ENCODE measurements at places on chromosomes 12 and 14.

DNA sequence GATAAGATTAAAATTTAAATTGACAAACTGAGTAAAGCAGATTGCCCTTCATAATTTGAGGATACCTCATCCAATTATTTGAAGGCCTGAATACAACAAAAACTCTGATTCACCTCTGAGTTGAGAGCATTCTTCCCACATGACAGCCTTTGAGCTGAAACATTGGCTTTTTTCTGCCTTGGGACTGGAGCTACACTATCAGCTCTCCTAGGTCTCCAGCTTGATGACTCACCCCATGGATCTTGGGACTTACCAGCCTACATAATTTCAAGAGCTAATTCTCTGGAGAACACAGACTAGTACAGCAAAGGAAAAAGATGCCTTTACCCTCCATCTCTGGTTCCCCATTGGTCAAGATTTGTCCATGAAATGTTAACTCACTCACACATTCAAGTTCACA lies 555.1 kb downstream of the FOXG1 start:
- DNase-seq = no peak

GRCh38 chr12:132206046-132206434 lies 61.8 kb downstream of the NOC4L start:
- no peak for DNase-seq

- peak; percentile 47 for DNase-seq
Observed at GRCh38 chr12:49232940-49233841, 31.7 kb upstream of the TUBA1C start.

DNA sequence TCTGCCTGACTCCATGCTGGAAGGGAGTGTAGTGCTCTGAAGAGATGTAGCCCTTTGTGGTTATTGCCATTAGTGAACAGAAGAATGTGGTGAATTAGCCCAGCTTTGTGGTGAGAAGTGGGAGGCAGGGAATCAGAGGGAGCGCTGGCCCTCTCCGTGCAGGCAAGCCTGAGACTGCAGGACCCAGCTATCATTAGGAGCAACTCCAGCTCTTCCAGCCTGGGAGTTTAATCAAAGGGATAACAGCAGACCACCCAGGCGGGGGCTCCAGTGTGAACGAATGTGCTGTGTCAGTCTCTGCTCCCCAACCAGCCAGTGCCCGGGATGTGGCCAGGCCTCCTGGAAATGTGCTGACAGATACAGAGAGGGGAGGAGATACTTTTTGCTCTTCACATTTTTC lies 142.7 kb downstream of the TTLL5 start:
- DNase-seq = no peak

GRCh38 chr14:64561631-64562030 lies 11.9 kb downstream of the PPP1R36 start:
- no peak for DNase-seq

- DNase-seq = peak; percentile 32
Observed at GRCh38 chr12:2795291-2796186, 769 bp downstream of the FKBP4 start.

GRCh38 chr12:57129321-57129842 lies 1.1 kb downstream of the LRP1 start:
- DNase-seq = no peak

- no peak for DNase-seq
Observed at GRCh38 chr12:98903875-98904274, 258.8 kb downstream of the APAF1 start.

DNA sequence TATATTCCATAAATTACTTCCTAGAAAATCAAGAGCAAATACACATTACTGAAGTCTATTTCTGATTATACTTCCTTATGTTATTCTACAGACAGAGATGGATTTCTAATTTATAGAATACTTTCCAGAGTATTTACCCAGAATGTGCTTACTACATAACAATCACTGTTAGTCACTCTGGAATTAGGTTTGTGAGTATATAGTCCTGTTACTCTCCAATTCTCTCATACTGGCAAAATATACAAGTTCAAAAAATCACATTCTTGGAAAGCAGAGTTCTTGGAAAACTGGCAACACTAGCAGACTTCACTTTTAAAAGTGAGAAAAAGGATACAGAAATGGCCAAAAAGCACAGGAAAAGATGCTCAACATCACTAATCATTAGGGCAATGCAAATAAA lies 7.3 kb downstream of the PPP2R5E start:
- DNase-seq = no peak

DNA sequence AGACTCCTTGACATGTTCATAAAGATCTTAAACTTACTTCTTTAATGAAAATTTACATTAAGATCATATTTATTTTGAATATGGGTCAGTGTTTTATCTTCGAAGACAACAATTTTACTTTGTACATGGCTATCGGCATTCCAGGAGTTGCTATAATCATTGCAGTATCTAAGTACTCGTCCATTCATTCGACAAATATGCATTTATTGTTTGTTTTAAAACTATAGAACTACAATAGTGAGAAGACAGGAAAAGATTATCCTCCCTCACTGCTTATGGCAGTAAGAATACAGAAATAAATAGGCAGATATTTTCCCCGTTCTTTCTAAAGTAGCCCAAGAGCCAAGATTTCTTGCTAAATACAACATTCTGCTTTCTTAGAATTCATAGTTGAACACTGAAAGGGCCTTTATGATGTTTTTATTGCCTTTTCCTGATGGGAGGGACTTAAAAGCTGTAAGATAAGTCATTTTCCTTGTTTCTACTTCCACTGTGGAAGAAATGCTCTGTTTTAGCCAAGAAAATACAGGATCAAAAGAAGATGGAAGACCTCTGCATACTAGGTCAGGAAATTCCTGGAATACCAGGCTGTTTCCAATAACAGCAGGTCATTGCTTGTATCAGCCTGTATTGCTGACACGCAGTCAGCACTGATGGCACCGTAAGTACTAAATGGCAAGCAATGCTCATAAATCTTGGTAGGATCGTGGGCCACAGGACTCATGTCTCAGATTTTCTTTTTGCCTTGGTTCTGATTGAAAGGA lies 521.0 kb upstream of the ATP2B1 start:
- DNase-seq = no peak

DNA sequence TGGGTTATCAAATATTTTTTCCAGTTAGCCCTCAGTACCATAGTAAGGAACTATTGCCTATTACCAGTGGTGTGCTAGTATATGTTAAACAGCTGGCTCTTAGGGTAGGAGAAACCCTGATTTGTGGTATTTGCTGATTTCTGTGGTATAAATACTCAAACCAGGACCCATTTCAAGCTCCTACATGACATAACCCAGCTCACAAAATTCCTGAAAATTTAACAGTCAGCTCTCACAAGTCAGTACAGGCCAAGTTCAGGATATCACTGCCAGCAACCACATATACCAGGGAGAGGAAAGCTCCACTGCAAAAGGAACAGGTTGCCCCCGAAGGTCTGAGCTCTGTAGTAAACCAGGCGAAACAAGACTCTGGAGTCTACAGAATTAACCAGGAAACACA lies 315.3 kb downstream of the NOVA1 start:
- no peak for DNase-seq

DNA sequence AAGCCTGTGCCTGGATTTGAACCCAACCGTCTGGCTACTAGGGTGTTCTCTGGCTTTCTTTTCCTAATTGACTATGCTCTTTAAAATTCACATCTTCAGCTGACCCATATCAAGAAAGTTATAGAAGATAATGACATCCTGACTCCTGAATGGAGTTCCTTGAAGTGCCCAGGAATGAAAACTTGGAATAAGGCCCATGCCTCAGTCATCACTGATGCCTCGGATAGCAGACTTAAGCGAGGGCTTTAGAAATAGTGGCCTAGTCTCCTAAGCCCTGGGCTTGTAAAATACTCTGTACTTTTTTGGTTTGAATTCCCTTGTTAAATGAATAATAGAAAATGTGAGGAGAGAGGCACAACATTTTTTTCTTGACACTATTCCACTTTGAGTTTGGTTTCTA lies 39.0 kb downstream of the CHST11 start:
- no peak for DNase-seq

GRCh38 chr12:118148287-118148686 lies 12.4 kb downstream of the PEBP1 start:
- no peak for DNase-seq
